GM23248 (cell line): ENCODE measurements at places on chromosomes 11 and 22. TPM values are rescaled to one million over a fixed set of nuclear protein-coding genes. Genes with fewer than 3 reads are reported as not detected.
A peak's percentile ranks its signal among the peaks of the same experiment; 100 is the strongest.

Gene PHETA2
- 36.7 and 38.6 TPM in 2 replicates for total RNA-seq

Gene IGSF9B
- 0.51 TPM in 1 of 2 replicates, not detected in the other for total RNA-seq

Gene LGALS12
- total RNA-seq, result not detected in 2 replicates

Gene MS4A7
- not detected in 2 replicates for total RNA-seq

Gene CCDC73
- not detected in 2 replicates for total RNA-seq

Gene PRG2
- total RNA-seq, result 0.51 and 2.2 TPM in 2 replicates

Gene GLYAT
- total RNA-seq, result not detected in 2 replicates

Gene P4HA3
- 24.3 and 26.4 TPM in 2 replicates for total RNA-seq

Gene CARNS1
- total RNA-seq, result 0.38 and 0.43 TPM in 2 replicates

Gene NNMT
- 809 and 1,043 TPM in 2 replicates for total RNA-seq

Gene TCN2
- 5.3 and 8.1 TPM in 2 replicates for total RNA-seq

Gene SCARF2
- total RNA-seq, result 45.6 and 46.9 TPM in 2 replicates

GRCh38 chr11:120566176-120566575 lies 54.6 kb downstream of the GRIK4 start:
- DNase-seq, result peak; percentile 26
- H3K27ac ChIP-seq, result peak overlapping the region; percentile 7; the same call in 1 of the 2 replicates
- H3K36me3 ChIP-seq, result no peaks in the 10 kb centered on the region
- H3K4me1 ChIP-seq, result peaks cover 13% of the 10 kb centered on the region
- H3K27me3 ChIP-seq, result no peaks in the 10 kb centered on the region
- no peak overlapping the region for H3K4me3 ChIP-seq

- no peaks in the 10 kb centered on the region; the same call in 1 of the 2 replicates for H3K36me3 ChIP-seq
- peaks cover 20% of the 10 kb centered on the region for H3K4me1 ChIP-seq
- H3K27me3 ChIP-seq, result no peaks in the 10 kb centered on the region
Measured at GRCh38 chr22:46866591-46866990, 104.1 kb downstream of the TBC1D22A start.

DNA sequence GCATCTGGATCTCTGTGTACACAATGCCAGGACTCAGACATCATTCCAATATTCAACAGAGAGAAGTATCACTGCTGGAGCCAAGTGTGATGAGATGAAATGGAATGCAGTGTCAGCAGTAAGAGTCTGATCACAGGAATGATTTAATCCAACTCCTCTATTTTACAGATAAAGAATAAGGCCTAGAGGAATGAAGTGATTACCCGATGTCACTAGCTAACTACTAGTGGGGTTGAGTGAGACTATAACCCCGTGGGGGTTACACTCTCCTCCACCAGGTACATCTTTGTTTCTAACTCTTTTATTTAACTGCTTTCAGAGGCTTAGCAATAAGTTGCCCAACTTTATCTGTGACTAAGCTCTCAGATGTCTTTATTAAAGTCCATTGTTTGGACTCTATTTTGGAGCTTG lies 94.2 kb upstream of the FAT3 start:
- H3K27ac ChIP-seq, result peak overlapping the region; percentile 39; the same call in 1 of the 2 replicates
- peaks cover 20% of the 10 kb centered on the region for H3K4me1 ChIP-seq
- H3K4me3 ChIP-seq, result no peak overlapping the region
- H3K36me3 ChIP-seq, result no peaks in the 10 kb centered on the region
- no peaks in the 10 kb centered on the region for H3K27me3 ChIP-seq
- DNase-seq, result peak; percentile 63

DNA sequence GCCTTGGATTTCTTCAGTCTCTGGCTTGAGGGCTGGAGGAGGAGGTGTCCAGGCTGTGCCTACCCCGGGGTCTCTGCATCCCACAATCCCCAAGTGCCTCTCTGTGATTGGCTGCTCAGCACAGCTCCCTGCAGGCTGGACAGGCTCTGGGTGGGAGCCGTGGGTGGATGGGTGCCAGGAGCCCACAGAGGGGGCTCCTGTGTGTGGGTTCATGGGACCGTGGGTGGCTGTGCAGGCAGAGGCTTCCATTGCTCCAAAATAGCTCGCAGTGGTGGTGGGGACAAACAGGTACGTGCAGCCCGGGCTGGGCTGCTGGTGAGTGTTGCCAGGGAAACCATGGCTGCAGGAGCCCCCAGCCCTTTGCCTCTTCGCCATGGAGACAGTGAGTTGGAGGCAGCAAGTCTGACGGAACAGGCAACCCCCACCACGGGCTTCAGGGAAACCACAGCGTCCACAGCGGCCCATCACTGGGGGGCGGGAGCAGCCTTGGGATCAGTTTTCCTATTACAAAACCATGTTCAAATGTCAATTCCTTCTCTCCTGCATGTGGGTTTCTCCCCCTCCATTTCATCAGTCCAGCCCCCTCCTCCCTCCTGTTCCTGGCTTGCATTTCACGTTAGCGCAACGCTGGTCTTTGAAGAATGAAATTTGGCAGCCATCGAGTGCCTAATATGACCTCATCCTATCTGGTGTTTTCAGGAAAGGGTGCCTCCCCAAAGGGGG lies 155.2 kb downstream of the TRIM29 start:
- no peaks in the 10 kb centered on the region for H3K4me1 ChIP-seq
- no peak overlapping the region for H3K4me3 ChIP-seq
- H3K27ac ChIP-seq, result no peak overlapping the region
- DNase-seq, result no peak

DNA sequence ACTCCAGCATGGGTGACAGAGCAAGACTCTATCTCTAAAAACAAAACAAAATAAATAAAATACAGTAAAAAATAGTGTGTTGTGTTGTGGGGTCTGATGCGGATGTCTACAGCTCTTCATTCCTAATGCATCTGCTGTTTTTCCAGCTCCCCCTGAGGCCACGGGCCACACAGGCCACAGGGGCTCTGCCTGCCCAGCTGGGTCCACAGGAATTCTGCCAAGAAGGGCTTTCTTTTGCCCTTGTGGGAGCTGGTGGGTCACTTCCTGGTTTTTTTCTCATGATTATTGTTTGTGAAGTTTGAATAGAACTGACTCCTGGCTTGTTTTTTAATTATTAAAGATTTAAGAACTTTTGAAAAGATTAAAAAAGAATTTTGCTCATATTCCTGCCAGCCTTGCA lies 67.4 kb upstream of the CLDN5 start:
- no peak overlapping the region for H3K27ac ChIP-seq
- no peak for DNase-seq
- H3K27me3 ChIP-seq, result peaks cover 27% of the 10 kb centered on the region
- H3K4me3 ChIP-seq, result no peak overlapping the region
- no peaks in the 10 kb centered on the region for H3K4me1 ChIP-seq
- H3K36me3 ChIP-seq, result no peaks in the 10 kb centered on the region

GRCh38 chr22:36862251-36863242 lies 1.7 kb downstream of the NCF4 start:
- DNase-seq, result no peak
- H3K4me3 ChIP-seq, result no peak overlapping the region
- no peak overlapping the region for H3K27ac ChIP-seq
- H3K4me1 ChIP-seq, result no peaks in the 10 kb centered on the region
- H3K36me3 ChIP-seq, result no peaks in the 10 kb centered on the region

GRCh38 chr11:117789241-117789640 lies 7.8 kb downstream of the DSCAML1 start:
- H3K4me1 ChIP-seq, result no peaks in the 10 kb centered on the region
- peaks cover 14% of the 10 kb centered on the region; the same call in 1 of the 2 replicates for H3K27me3 ChIP-seq
- H3K27ac ChIP-seq, result no peak overlapping the region
- H3K4me3 ChIP-seq, result no peak overlapping the region

- H3K27ac ChIP-seq, result no peak overlapping the region
- H3K27me3 ChIP-seq, result peaks cover 6% of the 10 kb centered on the region
- no peak overlapping the region for H3K4me3 ChIP-seq
- H3K4me1 ChIP-seq, result no peaks in the 10 kb centered on the region
- peak; percentile 43 for DNase-seq
- no peaks in the 10 kb centered on the region for H3K36me3 ChIP-seq
Measured at GRCh38 chr22:44192098-44192815, 11.5 kb downstream of the PARVG start.

GRCh38 chr11:92224407-92225124 lies at the start of gene FAT3:
Gene FAT3 (plus strand): TSS chr11:92224818. CDS start chr11:92352113, 127,295 bp downstream.
- H3K27ac ChIP-seq, result no peak within 1 kb of the TSS
- H3K4me3 ChIP-seq, result peak within 1 kb of the TSS; percentile 71
- no peaks in the 10 kb centered on the region for H3K4me1 ChIP-seq
- H3K27me3 ChIP-seq, result peaks cover 77% of the 10 kb centered on the region
- peak; percentile 65 for DNase-seq
- no peaks in the 10 kb centered on the region for H3K36me3 ChIP-seq

- peaks cover 34% of the 10 kb centered on the region for H3K27me3 ChIP-seq
- no peak overlapping the region for H3K4me3 ChIP-seq
- no peak overlapping the region for H3K27ac ChIP-seq
- H3K4me1 ChIP-seq, result no peaks in the 10 kb centered on the region
- no peaks in the 10 kb centered on the region for H3K36me3 ChIP-seq
Measured at GRCh38 chr11:119912229-119912628, 183.2 kb upstream of the NECTIN1 start.

GRCh38 chr11:71117311-71117710 lies 135.1 kb downstream of the SHANK2 start:
- H3K4me1 ChIP-seq, result no peaks in the 10 kb centered on the region
- DNase-seq, result no peak
- peaks cover 3% of the 10 kb centered on the region; the same call in 1 of the 2 replicates for H3K27me3 ChIP-seq
- H3K36me3 ChIP-seq, result no peaks in the 10 kb centered on the region

DNA sequence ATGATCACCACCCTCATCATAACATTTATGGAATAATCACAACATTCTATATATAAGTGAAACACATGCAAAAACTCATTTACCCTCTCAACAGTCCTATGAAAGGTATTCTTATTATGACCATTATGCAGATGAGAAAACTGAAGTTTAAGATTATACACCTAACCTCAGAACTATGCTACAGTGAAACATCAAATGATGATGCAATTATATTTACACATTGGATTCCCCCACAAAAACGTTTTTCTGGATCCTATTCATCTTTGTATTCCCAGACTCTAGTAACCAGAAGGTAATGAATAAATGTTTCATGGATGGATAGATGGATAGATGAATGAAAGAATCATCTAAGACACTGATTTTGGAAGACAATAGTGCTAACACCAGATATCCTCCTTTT lies 54.8 kb downstream of the TCP11L1 start:
- no peaks in the 10 kb centered on the region for H3K27me3 ChIP-seq
- no peak overlapping the region for H3K4me3 ChIP-seq
- no peaks in the 10 kb centered on the region for H3K4me1 ChIP-seq
- no peak for DNase-seq

DNA sequence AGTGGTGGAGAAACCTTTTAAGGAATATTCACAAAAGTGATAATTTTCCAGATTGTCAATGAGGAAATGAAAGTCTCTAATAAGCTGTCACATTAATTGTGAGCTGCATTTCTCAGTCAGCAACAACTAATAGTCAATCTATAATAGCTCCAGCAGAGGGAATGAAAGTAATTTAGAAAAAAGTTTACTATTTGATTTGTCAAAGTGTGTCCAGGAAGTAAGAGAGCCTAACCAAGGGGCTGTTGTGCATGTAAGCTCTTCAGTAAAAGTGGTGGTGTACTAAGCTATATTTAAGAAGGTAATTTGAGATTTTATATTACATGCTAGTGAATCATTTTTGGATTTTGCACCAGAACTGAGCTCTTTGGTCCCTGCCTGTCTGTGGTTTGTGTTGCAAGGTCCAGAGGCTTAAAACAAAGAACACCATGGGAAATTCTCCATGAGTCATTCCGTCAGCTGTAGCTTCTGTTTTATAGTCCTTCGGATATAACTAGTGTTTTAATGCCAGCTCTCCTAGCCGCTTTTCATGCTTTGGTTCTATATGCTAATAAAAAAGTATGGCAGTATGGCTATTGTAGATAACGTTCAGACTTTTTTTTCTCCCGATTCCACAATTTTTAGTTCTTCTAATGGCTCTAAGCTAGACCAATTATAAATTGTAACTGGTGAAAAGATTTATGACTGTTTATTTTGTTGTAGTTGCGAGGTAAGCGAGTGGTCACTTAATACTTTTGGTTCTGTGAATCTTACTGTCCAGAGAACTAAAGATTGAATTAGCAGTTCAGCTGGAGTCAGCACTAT lies 64.6 kb downstream of the ARHGEF12 start:
- peak overlapping the region; percentile 75 for H3K27ac ChIP-seq
- H3K4me1 ChIP-seq, result peaks cover 45% of the 10 kb centered on the region
- H3K4me3 ChIP-seq, result peak overlapping the region; percentile 72
- DNase-seq, result peak; percentile 97
- no peaks in the 10 kb centered on the region for H3K36me3 ChIP-seq

DNA sequence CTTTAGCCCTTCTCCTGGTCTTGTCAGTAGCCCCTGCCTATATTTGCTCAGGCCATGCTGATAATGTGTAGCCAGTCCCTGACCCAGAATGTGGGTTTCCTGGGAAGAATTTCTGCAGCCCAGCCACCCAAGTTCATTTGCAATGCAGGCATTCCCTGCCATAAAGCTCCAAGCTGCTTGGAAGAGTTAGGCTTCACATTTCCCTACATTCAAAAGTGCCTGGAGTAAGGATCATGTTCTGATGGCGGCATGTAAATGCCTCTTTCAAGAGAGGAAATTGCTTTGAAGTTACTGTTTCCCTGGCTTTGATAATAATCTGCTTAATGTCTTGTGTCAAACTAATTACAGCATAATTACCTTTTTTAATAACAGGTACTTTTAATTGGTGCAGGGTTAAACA lies 266.1 kb downstream of the MIAT start:
- no peak for DNase-seq
- H3K27me3 ChIP-seq, result peaks cover 5% of the 10 kb centered on the region
- H3K36me3 ChIP-seq, result no peaks in the 10 kb centered on the region
- no peak overlapping the region for H3K4me3 ChIP-seq
